Activated CD4-positive, alpha-beta T cell treated with anti-CD3 and anti-CD28 coated beads, Interleukin-2, amount 10 ng/mL, durations not matched to agents 7 days and 5 days (primary cell): ENCODE measurements at places on chromosomes 2 and 18. TPM values are rescaled to one million over a fixed set of nuclear protein-coding genes. Genes with fewer than 3 reads are reported as not detected.

DNA sequence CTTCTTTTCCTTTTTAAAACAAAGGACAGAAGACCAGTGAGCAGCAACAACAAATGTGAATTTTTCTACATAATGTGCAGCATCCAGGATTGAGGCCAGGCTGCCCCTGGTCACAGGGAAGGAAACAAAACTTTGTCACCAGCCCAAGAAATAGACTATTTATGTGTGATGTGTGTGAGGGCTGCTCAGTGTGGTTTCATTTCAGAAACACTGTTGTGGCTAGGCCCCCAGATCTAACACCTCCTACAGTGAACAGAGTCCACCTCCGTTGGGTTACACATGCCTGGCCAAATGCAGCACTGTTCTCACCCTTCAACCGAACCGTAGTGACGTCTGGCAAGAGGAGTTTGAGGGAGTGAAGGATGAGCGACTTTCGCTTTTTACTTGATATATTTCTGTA lies 146.3 kb upstream of the RIOK3 start:
- DNase-seq = no peak

DNA sequence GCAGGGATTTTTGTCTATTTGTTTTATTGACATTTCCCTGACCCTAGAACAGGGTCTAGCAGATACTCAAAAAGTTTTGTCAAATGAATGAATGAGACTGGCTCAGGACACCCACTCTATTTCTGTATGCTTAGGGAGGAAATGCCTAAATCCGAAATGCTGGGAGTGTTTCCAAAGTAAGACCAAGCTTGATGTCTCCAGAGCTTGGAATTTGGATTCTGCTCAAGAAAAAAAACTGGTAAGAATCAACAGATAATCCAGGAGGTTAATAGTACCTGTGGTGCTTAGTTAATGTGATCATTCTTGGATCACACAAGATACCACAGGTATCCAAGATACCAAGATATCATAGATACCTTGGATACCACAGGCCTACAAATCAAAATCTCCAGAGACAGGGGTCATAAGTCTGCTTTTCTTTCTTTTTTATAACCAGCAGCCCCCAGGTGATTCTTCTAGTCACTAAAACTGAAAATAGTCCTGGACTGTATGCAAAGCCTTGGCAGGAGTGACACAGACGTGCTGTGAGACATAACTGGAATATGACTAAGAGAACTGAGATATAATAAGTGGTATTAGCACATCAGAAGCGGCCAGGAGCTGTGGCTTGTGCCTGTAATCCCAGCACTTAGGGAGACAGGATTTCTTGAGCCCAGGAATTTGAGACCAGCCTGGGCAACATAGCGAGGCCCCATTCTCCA lies 39.9 kb upstream of the SP3 start:
- no peak for DNase-seq

GRCh38 chr2:177036747-177037146 lies 175.8 kb upstream of the HNRNPA3 start:
- no peak for DNase-seq

DNA sequence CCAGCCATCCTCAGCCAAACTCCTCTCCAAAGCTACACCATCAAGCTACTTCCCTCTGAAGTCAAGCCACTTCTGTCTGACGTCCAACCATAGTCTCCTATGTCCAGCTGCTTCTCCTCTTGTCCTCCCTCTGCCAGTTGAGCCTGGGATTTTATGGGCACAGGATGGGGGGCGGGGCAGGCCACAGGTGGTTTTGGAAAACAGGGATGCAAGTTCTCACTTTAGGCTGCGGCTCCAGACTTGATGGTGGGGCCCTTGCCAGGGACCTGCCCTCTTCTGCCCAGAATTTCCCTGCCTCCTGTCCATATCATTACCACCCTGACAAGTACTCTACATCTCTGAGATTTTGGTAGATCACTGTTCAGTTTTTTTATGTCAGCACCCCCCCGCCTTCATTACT lies 41.6 kb downstream of the TEX51 start:
- DNase-seq = no peak

- DNase-seq = no peak
These were observed 39.4 kb upstream of the CTDP1 start for GRCh38 chr18:79640064-79640672.

- no peak for DNase-seq
These were observed 49.0 kb downstream of the VSNL1 start for GRCh38 chr2:17589406-17590035.

DNA sequence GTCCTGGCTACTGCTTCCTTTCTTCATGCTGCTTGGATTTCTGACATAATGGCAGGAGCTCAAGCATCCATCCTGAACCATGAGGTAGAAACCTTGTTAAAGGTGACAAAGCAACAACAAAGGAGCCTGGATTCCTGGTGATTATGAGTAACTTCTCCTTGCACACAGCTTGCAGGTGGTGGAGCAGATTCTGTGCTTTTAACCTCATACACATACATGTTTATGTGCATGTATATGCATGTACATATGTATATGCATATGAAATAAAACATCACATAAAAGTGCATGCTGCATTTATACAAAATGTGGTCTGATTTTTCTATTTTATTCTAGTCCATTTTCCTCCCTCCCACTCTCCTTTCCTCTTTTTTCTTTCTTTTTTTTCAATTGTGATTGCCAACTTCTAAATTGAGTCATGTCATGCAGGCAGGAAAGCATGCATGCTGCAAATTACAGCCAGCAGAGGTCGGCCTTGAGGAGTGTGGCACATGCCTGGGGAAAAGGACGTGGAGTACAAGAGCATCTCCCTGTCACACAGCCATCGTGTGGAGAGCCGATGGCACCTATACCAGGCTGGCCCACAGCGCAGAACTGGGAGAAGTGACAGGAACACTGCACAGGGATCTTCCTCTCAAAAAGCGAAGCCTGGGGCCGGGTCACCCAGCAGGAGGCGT lies 17.9 kb downstream of the LCT start:
- DNase-seq = peak; percentile 53

DNA sequence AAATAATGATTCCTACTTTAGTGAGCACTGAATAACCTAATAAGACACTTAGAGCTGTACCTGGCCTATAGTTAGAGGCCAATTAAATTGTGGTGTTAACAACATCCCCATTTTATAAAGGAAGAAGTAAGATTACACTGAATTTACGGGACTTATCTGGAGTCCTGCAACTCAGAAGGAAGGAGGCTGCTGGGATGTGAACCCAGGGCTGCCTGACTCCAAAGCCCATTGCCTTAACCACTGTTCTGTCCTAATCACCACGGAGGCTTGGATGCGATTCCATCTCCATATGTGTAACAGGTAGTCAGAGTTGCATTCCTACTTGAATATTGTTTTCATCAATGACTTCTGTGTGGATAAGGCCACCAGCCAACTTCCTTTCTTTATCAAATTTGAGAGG lies 168.9 kb downstream of the SOCS6 start:
- no peak for DNase-seq

- DNase-seq = no peak
These were observed 82.4 kb downstream of the TRIM43 start for GRCh38 chr2:95674186-95674585.

DNA sequence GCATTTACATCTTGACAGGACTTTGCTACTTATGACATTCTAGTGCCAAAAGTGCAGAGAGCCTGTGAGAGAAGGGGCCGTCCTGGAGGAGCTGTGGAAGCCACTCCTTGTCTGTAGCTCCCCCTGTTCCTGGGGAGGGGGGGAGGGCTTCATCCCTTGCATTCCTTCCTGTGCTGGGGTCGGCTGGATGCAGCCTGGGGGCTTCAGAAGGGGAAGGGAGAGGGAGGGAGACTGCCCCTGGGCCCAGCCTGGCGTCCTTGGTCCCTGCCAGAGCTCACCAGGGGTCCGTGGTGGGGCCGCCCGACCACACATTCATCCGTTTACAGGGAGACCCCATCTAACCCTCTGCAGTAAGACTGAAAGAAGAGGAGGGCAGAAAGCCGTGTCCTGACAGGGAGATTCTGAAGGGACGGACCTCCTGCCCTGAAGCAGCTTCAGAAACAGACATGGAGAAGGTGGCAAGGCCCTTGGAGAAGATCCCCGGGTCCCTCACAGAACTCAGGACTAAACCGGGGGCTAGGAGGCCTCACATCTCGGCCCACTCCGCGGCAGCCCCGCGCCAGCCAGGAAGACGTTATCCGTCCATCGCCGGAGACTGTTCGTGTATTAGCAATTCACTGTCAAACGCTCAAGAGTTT lies 258.3 kb upstream of the SALL3 start:
- no peak for DNase-seq

DNA sequence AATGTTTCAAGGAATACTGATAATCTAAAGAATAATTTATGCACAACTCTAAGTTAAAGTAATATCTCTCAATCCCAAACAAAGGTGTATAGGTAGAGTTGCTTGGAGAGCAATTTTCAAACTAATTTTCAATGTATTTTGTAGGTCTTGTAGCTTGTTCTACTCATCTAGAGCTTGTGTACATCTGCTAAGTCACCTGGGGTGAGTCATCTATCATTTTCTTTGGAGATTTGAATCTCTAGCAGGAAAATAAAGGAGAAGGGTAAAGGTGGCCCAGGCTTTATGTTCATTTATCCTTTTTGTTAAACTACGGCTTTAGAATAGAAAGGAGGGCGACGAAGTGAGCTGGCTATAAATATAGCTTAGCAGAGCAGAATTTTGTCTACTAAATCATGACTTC lies 76.8 kb upstream of the THUMPD2 start:
- no peak for DNase-seq

DNA sequence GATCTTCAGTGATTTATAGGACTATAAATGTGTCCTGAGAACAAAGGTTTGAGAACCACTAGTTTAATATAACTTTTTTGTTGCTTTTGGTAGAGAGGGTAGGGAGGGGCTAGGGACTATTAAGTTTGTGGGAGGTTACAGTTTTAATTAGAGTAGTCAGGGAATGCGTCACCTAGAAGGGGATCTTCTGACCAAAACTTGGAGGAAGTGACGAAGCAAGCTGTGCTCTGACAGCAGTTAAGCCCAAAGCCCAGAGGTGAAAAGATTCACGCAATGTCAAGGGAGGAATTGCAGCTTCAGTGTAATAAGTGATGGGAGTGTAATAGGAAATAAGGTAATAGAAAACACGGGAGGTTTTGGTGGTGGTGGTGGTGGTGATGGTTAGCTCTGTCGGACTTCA lies 8.1 kb downstream of the TDRD15 start:
- no peak for DNase-seq

DNA sequence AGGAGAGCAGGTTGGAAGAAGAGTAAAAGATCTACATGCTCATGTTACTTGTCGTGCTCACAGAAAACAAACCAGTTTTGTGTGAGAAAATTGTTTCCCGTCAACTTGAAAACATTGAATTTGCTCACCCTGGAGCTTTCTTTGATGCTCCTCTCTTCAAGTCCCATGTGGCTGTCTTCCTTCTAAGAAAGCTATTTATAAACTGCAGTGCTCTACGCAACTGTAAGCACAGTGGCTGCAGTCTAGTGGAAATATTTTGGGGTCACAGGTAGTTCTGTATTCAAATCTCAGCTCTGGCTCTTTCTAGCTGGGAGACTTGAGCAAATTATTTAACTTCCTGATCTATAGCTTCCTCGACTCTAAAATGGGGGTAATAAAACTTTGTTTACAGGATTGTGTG lies 211.8 kb downstream of the PLCL1 start:
- no peak for DNase-seq

DNA sequence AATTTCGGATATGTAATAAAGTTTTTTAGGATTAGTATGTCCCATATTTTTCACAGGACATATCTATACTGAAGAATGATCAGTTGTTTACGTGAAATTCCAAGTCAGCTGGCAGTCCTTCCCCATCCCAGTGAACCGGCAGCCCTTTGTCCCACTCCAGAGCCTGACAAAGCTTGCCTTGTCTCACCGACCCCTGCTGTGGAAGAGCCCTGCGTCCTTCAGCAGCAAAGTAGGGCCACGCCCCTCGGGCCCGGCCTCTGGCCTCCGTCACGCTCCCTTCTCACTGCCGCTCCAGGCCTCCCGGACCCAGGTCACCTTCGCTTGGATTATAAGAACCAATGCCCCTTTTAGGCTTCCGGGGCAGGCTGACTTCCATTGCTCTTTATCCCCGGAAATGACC lies 89.8 kb upstream of the TGIF1 start:
- no peak for DNase-seq

DNA sequence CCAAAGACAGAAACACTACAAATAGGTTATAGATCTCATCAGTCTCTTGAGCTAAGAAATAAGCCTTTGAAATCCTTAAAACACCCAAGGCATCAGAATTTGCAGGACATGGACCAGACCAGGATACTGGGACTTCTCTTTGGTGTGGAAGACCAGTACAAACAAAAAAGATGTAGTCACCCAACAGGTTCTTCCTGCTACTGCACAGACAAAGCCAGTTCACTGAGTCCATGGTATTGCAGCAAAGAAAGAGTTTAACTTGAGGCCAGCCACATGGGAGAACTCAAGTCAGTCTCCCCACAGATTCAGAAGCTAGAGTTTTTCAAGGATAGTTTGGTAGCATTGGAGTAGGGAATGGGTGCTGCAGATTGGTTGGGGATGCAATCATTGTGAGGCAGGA lies 169.6 kb upstream of the NDUFV2 start:
- no peak for DNase-seq

GRCh38 chr18:76374330-76375281 lies 120.4 kb downstream of the ZNF516 start:
- DNase-seq = peak; percentile 64

DNA sequence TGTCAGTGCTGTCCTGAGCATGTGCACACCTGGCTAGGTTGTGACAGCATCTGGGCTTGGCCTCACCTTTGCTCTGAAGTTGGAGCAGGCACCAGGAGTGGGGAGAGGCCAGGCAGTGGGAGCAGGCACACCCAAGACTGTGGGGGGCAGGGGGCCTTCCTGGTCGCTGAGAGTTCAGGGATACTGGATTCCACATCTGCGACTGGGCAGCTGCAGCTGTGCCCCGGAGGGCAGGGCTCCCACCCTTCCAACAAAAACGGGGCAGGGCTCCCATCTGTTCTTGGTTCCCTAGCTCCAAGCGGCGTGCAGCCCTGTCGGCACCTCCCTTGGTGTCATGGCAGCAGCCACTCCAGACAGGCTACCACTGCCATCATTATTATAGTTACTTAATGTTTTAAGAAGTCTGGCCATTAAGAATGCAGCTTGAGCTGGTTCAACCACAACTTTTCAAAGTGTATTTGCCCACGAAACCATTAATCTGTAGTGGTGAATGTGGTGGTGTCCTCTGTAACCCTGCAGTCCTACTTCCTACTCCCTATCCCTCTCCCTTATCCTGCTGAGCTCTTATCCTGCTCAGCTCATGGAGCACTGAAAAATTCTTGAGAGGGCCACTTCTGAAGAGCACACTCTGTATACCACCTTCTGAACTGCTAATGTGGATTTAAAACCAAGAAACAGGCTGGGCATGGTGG lies 48.0 kb upstream of the RAB1A start:
- DNase-seq = no peak

DNA sequence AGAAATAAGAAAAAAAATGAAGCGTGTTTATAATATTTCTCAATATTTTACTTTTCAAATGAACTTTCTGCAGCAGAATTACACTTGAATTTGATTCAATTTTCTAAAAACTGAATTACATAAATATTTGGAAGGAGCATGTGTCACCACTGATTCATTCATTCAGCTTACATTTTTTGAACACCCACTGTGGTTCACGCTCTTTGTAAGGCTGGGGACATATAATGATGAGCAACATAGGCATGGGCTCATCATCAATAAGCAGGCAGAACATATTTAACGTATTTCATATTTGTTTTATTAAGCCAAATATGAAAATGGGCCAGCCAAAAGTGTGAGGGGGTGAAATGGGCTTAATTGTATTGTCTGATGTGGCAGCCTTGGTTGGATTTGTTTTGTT lies 209.1 kb downstream of the CTNNA2 start:
- no peak for DNase-seq

SUPT7L gene
- 36.2 TPM for total RNA-seq

NEURL3 gene
- 0.22 TPM for total RNA-seq

MARCHF4 gene
- not detected for total RNA-seq

CNPPD1 gene
- total RNA-seq = 79.8 TPM

DTNB gene
- total RNA-seq = 31.0 TPM

CDH7 gene
- not detected for total RNA-seq

POTEJ gene
- total RNA-seq = not detected

LTBP1 gene
- 0.27 TPM for total RNA-seq

GALR1 gene
- not detected for total RNA-seq
